ENCODE measurements at places on chromosomes 12 and 14. TPM values are rescaled to one million over a fixed set of nuclear protein-coding genes. Genes with fewer than 3 reads are reported as not detected.

- DNase-seq: no peak
These were observed 84.9 kb upstream of the DUSP6 start for GRCh38 chr12:89437231-89437630.

DNA sequence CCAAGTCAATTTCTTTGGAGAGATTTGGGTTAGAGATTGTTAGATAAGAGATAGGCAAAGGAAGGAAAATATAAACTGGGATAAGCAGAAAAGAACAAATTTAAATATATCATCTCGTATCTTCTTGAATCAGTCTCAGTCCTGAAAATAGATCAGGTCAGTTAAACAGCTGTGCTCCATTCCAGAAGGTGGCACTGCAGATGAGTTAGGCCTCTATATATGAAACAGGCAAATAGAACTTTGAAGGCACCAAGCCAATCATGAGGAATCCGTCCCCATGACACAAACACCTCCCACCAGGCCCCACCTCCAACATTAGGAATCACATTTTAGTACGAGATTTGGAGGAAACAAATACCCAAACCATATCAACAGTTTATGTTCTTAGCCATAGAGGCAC is 605.5 kb upstream of the USP15 start:
- no peak for DNase-seq

GRCh38 chr14:93737634-93738033 is 50.7 kb downstream of the PRIMA1 start:
- DNase-seq: no peak

- no peak for DNase-seq
These were observed 444.6 kb downstream of the SOX5 start for GRCh38 chr12:23504641-23505399.

DNA sequence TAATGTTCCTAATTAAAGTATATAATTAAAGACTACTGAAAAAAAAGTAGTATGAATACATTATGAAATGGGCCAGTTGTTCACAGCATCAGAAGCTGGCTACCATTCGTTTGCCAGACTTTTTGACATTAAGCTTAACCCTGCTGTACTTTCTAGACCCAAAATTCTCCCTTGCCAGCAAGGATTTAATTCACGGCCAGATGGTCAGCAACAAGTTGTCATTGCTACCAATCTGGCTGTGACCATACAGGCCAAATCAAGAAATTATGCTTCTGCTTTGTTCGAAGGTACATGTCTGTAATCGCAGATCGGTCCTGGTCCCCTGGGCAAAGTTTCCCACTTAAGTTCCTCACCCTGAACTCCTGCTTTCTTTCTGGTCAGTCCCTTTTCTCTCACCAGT is 217.7 kb upstream of the ATXN7L3B start:
- DNase-seq: no peak

KLHDC1 gene
- total RNA-seq: 0.90 TPM

- DNase-seq: peak; percentile 81
These were observed 5.7 kb downstream of the YBX3 start for GRCh38 chr12:10717410-10717809.

DNA sequence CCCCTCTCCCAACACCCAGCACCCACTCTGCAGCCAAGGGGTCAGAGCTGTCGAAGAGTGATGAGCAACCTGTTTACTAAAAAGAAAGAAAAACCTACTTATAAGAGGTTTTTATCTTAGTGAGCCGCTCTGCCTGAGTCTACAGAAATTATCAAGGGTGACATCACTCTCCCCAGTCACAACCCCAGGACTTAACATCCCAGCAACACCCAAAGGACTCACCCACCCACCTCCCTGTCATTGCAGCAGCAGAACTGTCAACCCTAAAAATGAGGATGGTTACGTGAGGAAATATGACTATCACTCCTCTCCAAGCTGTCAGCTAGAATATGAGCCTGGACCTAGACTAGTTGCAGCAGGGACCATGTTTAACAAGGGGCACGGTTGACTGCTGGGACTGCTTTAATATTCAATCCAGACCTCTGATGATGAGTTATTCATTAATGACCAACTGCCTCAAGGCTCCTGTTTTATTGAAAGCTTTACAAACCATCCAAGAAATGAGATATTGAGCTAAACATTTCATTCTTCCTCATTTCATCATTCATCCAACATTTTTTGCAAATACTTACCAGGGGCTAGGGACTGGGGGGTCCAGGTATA is 53.9 kb upstream of the FICD start:
- DNase-seq: no peak

KRT77 gene
- not detected for total RNA-seq

DNA sequence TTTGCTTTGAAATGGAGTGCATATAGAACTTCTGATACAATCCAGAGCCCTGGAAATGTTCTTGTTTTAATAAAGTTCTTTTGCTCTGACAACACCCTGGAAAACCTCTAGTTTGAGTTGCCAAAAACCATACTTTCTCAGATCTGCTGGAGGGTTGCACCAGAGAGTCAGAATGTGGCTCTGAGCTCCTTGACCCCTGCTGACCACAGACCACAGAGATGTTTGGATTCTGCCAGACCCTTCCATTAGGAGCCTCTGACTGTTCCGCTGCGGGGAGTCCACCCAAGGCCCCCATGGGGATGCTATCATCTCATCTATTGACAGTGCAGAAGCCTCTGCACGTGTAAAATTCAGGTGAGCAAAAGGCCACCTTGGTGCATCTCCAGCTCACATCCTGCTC is 332.6 kb downstream of the GLT1D1 start:
- no peak for DNase-seq

OTX2 gene
- total RNA-seq: not detected

BEST3 gene
- total RNA-seq: 0.25 TPM

- no peak for DNase-seq
These were observed 6.6 kb upstream of the SLC6A13 start for GRCh38 chr12:269191-269590.

DNA sequence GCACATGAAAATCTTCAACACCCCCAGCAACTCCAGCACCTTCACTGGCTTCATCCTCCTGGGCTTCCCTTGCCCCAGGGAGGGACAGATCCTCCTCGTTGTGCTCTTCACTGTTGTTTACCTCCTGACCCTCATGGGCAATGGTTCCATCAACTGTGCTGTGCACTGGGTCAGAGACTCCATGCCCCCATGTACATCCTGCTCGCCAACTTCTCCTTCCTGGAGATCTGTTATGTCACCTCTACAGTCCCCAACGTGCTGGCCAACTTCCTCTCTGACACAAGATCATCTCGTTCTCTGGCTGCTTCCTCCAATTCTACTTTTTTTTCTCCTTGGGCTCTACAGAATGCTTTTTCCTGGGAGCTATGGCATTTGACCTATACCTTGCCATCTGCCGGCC is 11.5 kb upstream of the OR11G2 start:
- DNase-seq: no peak

DNA sequence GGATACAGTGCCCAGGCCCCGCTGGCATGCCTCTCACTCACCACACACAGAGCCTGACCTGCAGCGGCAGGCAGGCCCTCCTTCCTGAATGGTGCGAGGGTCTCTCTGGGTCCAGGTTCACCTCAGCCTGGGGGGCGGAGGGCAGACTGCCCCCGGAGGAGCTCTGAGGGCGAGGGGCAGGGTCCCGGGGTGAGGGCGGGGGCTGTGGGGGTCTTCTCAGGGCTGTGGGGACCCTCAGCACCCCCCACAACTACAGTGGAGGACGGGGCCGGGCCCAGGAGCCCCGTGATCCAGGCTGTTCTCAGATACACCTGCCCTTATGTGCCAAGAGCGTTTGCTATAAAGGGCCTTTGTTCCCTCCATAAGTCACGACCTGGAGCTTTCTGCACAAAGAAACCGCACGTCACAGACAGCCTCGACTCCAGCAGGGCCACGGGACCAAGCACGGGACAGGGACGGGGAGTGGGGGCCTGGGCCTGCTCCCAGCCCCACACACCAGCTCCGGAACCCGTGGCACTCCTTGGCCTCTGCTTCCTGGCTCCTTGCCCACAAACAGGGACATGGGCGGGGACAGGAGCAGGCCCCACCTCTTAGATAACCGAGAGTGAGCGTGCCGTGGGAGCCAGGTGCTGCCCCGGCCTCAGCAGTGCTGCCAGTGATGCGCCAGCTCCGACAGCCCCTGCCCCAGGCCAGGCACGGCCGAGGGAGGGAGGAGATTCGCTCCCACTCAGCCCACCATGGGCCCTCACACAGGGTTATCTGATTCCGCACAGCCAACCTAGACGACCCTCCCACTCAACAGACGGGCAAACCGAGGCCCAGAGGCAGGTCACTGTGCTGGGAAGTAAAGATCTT is 101.9 kb downstream of the RFLNA start:
- no peak for DNase-seq

PTMS gene
- total RNA-seq: 43.3 TPM

DNA sequence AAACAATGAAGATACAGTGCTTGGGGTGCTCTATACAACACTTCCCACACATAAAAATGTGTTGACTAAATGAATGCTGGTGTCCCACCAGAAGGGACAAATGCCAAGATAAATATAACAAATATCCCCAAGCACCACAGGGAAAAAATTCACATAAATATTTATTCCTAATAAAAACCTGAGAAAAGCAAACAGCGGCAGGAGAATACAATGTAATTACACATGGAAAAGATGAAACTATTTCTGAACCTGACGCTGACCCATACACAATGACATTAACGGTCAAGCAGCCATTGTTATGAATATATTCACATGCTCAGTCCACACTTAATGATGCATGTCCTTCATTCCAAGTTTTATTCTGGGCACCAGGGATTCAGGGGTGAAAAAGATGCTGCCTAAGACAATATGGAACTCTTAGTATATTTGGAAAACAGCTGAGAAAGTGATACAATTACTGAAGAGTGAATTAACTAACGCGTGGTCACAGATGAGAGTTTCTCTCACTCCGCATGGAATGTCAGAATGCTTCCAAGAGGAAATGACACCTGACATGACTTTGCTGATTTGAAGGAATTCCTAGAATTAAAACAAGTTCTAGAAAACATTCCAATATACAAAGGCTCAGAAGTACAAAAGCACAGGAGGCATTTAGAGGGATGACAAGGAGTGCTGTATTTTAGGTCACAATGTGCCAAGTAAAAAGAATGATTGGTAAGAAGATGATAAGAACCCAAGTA is 27.9 kb upstream of the PTPRR start:
- peak; percentile 40 for DNase-seq

DNA sequence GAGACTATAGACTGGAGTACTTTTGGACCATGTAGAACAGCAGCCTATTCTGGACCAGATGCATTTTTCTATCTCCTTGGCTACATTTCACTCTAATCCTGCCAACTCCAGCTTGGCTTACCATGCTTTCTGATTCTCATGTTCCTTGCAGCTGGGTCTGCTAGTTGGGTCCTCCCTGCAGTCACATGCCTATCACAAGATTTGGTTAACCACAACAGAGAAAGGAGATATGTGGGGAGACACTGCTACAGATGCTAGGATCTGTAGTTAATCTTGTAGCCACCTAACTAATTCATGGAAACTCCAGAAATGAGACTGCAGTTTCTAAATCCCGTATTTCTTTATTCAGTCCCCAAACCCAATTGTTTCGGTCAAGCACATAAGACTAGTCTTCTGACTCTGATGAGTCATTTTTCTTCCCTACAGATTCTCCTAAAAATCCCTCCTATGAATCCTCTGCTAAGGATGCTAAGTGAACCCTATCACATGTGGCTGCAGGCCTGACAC is 410.6 kb downstream of the DAD1 start:
- DNase-seq: no peak

DNA sequence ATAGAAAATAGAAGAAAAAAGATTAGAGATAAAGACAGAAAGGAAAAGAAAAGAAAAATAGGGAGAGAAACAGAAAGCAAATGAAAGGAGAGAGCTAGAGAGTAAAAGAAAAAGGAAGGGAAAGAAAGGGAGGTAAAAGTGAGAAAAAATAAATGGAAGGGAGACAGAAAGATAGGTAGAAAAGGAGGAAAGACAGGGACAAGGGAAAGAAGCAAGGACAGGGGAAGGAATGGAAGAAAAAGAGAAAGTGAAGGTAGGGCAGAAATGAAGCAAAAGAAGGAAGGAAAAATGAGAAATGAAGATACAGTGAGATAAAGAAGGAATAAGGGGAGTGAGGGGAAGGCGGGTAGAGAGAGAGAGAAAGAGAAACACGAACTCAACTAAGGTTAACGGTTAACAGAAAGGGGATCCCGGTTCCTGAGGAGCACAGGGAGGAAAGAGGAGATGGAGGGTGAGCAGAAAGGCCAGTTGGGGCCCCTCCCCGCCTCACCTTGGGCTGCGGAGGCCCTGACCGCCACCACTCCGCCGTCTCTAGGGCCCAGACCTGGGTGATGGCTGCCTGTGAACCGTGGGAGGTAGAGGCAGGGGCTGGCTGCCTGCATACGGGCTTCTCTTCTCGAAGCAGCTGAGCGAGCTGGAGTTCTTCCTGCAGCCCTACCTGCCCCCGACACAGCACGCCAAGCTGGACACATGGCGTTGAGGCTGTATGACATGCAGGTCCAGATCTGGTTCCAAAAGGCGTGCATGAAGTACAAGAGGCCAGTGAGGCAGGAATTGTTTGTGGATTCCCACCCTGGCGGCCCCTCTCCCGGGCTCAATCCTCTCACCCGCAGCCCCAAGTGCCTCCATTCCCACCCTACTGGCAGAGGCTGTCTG is 59.5 kb downstream of the SMUG1 start:
- no peak for DNase-seq

DNA sequence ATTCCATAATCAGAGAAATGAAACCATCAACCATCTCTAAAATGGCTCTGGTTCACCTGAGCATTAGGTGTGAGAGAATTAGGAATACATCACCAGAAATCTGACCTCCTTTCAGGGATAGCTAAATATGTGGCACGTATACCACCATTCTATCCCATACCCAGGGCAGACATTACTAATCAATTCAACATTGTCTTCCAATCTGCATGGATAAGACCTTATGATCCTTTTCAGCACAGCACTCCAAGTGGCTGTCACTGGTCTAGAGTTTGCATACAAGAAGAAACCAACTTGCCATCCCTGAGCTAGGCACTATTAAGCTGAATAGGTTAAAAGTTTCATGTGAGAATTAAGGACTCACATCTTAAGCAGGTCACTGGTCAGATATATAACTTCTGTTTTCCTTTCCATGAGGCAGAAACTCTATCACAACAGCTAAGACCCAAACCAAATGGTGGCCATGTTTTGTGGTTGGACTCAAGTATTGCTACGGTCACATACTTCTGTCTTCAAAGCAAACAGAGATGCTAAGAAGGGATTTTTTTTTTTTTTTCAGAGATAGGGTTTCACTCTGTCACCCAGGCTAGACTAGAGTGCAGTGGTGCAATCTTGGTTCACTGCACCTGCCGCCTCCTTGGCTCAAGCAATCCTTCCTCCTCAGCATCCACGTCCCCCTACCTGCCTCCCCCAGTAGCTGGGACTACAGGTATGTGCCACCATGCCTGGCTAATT is 249.0 kb downstream of the DPF3 start:
- no peak for DNase-seq

GRCh38 chr14:104326848-104327247 is 188.5 kb downstream of the KIF26A start:
- no peak for DNase-seq

- no peak for DNase-seq
These were observed 157.4 kb downstream of the EFCAB11 start for GRCh38 chr14:89797148-89797547.
